ENCODE measurements at places on chromosomes 2 and 18.

DNA sequence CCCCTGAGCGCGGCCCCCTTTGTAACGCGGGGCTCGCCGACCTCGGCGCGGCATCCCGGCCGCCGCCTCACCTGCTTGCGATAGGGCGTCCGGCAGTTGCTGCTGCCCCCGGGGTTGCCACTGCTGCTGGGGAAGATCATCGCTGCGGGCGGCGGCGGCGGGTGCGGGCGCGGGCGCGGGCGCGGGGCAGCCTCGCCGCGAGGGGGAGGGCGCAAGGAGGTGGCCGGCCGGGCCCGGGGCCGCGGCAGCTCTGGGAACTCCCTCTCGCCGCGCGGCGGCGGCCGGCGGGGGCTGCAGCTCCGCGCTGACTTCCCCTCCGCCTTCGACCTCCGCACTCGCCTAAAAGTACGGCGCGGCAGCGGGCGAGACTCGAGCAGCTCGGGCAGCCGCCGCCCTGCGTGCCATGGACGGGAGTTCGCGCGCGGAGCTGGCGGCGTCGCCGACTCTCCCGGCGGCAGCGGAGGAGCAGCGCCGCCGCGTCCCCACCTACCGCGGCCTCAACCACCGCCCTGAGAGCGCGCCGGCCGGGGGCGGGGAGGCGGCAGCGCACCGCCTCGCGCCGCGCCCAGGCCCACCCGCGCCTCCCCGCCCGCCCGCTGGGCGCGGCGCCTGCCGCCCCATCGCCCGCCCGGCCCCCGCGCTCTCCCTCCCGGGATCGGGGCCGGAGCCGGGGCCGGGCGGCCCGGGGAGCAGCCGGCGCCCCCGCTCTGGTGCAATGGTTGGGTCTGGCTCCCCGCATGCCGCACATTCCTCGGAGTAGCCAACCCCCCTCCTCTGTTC is 86.0 kb downstream of the RBMS1 start:
- no peak for DNase-seq

GRCh38 chr18:12531749-12532148 is 124.0 kb downstream of the PRELID3A start:
- no peak for DNase-seq

GRCh38 chr18:28152354-28152753 is 24.6 kb downstream of the CDH2 start:
- DNase-seq, result no peak

- no peak for DNase-seq
Measured at GRCh38 chr2:70726947-70727725, 40.9 kb downstream of the ADD2 start.

DNA sequence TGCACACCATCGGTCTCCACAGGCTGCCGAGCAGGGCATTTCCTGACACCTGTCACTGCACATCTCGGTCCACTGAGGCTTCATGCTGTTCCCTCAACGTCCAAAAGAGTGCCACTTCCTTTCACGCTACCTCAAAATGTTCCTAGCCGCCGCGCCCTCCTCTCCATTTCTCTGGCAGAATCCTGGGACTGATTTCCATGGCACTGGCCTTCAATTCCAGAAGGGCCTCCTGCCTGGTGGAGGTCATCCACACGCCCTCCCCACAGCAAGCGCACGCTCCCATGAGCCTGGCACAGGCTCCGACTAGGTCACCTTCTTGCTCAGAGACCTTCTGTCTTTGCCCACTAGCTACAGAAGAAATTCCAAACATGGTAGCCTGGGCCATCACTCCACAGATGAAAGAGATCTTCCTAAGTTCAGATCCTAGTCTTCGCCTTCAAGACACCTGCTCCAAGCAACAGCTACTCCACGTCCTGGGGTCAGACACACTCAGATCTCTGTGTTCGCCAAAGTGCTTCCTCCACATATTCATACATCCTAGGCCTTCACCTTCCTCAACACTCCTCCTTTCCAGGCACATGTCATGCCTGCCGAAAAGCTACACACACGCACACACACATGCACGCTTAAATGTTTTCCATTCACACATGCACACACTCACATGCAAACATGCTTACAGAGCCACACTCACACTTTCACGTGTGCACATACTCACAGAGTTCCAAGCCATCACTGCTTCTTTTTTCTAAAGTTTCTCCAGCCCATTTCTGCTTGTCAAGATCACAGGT is 94.0 kb downstream of the PXDN start:
- DNase-seq, result no peak

- DNase-seq, result no peak
Measured at GRCh38 chr2:202009019-202009481, 24.6 kb upstream of the FZD7 start.

- no peak for DNase-seq
Measured at GRCh38 chr2:30373881-30374302, 73.2 kb upstream of the LCLAT1 start.

- no peak for DNase-seq
Measured at GRCh38 chr2:5007596-5007995, 684.6 kb upstream of the SOX11 start.

GRCh38 chr18:47893939-47894699 is 36.3 kb downstream of the SMAD2 start:
- DNase-seq, result no peak

GRCh38 chr2:109637749-109638570 is 23.8 kb downstream of the SOWAHC start:
- no peak for DNase-seq

GRCh38 chr2:159892990-159893810 is 95.2 kb upstream of the CD302 start:
- no peak for DNase-seq

- no peak for DNase-seq
Measured at GRCh38 chr2:146451972-146452371, 1392.9 kb upstream of the ACVR2A start.

GRCh38 chr18:69992776-69993175 is 45.1 kb upstream of the CD226 start:
- no peak for DNase-seq

- no peak for DNase-seq
Measured at GRCh38 chr18:57920036-57920435, 116.9 kb upstream of the ATP8B1 start.

- DNase-seq, result no peak
Measured at GRCh38 chr2:19671916-19672315, 229.9 kb downstream of the TTC32 start.

GRCh38 chr2:190235101-190235500 is 84.5 kb downstream of the HIBCH start:
- no peak for DNase-seq

DNA sequence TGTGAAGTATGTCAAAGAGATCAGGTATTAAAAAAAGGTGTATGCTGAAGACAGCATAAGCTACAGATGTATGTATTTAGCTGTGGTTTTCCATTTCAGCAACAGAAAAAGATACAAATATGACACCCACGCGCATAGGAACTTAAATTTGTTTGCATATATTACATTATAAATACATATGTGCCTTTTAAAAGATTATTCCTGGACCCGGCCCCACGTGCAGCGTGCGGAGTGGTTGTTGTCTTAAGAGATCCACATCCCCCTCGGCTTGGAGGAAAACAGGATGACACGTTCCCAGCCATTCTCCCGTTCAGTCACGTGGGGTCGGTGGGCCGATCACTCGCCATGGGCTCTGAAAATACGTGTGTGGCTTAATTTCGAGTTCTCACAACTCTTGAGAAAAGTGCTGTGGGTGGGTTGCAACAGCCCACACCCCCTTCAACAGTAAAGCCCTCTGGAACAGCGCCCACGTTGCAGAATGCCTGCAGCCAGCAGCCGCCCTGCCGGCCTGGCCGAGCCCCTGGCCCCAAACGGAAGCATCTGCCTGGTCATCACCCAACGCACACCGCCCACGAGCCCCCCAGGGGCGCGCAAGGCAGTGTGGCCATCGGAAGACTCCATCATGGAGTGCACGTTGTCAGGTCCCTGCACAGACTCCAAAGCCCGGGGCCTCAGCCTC is 18.6 kb upstream of the KCNG2 start:
- no peak for DNase-seq

GRCh38 chr2:148306027-148306426 is 285.1 kb downstream of the MBD5 start:
- no peak for DNase-seq

- no peak for DNase-seq
Measured at GRCh38 chr2:105883911-105884694, 139.4 kb downstream of the NCK2 start.

DNA sequence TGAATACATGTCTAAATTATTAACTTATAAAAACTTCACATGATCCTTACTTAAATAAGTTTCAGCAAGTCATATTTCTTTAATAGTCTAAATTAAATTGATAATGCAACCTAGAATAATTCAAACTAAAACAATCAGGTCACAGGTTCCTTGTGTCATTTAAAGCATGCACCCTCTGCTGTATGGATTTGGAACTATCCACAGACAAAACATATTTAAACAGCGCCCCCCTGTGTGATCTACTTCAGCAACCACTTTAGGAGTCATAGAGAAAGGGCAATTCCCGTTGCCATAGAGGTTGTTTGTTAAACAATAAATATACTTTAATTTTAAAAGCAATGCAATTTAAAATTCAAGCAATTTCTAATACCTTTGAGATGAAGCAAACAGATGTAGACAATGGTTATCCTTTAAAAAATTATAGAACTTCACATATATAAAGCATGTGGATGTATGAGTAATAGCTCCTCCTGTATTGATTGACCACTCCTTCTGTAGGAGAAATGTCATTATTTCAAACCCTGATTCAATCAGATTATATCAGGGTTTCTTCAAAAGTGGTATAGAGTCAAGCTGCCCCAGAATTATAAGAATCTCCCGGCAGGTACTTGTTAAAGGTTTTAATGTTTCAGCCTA is 21.2 kb downstream of the GRB14 start:
- DNase-seq, result peak; percentile 73

DNA sequence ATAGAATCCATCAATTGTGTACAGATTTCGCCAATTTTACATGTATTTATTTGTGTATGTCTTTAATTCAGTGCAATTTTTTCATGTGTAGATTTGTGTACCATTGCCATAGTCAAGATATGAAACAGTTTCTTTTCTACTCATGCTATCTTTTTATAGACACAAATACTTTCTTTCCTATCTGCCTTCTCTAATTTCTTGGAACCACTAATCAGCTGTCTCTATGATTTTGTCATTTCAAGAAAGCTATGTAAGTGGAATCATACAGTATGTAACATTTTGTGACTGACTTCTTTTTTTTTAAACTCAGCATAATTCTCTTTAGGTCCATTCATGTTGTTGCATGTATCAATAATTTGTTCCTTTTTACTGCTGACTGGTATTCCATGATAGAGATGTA is 33.3 kb downstream of the KIAA1328 start:
- no peak for DNase-seq

GRCh38 chr2:64615192-64615763 is 38.4 kb downstream of the SERTAD2 start:
- DNase-seq, result no peak

- no peak for DNase-seq
Measured at GRCh38 chr2:158701101-158701500, 94.0 kb upstream of the DAPL1 start.

GRCh38 chr18:31884020-31884419 is 58.9 kb downstream of the TRAPPC8 start:
- DNase-seq, result no peak

DNA sequence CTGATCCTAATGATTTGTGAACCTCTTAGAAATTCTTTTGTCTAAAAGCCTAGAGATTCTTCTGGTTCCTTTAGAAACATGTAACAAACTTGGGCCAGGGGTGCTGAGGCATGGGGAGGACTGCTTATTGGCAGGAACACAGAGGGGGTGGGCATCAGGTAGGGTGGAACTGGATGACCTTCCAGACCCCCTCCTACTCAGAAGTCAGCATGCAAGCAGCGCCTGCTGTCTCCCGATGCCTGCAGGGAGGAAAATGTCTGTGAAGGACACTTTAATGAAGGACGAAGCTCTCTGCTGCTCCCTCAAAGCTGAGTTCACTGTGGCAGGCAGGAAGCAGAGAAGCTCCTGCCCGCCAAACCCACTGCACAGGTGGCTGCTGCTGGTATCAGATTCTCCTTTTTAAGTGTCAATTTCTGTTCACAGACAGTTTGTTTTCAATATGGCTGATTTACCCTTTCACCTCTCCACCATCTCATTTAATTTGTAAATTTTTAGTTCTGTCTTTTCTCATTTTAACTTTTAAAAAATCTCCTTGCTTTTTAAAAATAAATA is 19.4 kb downstream of the COA5 start:
- no peak for DNase-seq

- no peak for DNase-seq
Measured at GRCh38 chr2:239944694-239945551, 80.2 kb downstream of the NDUFA10 start.

DNA sequence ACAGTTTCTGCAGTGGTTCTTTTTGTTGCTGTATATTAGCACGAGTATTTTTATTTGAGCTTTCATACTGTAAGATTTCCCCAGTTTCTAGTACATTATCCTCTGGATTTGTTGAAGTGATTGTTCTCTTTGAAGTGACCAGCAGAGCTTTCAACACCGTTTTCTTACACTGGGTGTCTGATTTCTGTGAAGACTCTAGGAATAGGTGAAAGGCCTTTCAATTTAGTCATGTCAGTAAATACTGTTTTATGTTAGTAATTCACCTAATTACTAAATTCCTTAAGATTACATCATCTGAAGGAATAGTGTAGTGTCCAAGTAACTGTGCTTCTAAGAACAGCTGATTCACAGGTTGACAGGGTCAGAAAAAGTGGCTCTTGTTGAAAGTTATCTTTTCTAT is 2.3 kb downstream of the PPM1B start:
- peak; percentile 24 for DNase-seq

DNA sequence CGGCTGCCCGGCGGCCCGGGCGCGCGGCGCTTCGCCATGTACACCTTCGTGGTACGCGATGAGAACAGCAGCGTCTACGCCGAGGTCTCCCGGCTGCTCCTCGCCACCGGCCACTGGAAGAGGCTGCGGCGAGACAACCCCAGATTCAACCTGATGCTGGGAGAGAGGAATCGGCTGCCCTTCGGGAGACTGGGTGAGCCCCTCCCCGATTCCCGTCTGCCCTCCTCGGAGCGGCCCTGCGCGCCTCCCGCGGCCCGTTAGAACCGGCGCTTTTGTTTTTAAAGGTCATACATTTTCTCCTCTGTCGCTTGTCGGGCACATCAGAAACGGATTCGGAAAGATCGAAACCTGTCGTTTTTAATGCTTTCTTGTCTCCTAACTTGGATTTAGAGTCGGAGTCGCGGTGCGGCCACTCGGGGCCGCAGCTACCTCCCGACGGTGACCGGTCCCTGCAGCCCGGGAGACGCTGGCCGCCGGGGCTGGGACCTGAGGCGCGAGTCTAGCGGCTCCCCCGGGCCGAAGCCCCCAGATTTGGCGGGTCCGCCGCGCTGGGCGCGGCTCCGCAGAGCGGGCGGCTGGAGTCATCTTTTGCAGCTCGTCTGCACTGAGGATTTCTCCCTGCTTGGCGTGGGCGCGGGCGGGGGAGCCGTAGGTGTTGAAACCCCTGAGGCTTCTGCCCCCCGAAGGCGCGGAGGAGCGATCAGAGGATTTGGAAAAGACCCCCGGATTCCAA is 519 bp downstream of the TTL start:
- DNase-seq, result no peak

Measured in astrocyte of the cerebellum (primary cell).